Posterior vena cava (tissue), 2 donors: ENCODE measurements at places on chromosomes 5 and 9. TPM values are rescaled to one million over a fixed set of nuclear protein-coding genes. Genes with fewer than 3 reads are reported as not detected.

Gene ADCY2
- total RNA-seq: 8.3 TPM

Gene SEC61B
- total RNA-seq: 117 TPM

Gene IFNA10
- total RNA-seq: not detected

Gene IFNA2
- not detected for total RNA-seq

Gene SPATA6L
- 3.7 TPM for total RNA-seq

Gene FGD3
- total RNA-seq: 6.3 TPM

DNA sequence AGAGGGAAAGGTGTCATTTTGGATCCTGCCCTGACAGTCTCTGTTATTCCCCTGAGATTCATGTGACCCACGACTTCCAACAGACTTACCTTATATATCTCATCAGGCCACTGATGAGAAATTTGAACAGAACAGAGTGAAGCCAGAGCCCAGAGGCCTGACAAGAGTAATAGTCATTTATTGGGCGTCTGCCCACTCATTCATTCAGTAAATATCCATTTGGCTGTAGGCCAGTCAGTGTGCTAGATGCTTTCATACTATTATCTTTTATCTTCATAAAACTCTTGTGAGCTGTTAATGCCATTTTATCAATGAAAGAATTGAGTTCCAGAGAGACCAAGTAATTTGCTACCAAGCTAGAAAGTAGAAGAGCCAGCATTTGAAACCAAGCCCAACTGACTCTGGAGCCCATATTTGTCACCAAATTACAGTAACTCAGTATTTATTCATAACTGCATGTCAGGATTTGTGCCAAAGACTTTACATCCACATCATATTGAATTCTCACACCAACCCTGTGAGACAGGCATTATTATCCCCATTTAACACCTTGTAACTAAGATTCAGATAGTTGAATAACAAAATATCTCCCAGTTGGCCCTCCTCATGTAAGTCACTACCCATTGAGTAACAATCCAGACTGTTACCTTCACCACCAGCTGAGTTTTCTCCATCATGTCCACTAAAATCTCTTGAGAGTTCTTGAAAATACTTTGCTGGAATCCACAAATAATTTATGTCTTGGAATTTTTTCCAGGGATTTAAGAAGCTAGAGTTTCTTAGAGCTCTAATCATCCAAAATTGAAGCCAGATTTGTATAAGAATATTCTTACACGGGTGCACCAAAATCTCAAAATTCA, 2.5 kb downstream of the PTPDC1 start:
- DNase-seq: no peak

- peak; percentile 69 for DNase-seq
Measured at GRCh38 chr9:138099803-138100598, 222.4 kb downstream of the CACNA1B start.

GRCh38 chr5:171586436-171586835, 167.0 kb downstream of the FGF18 start:
- DNase-seq: no peak
